ENCODE measurements at places on chromosomes 11 and 22. TPM values are rescaled to one million over a fixed set of nuclear protein-coding genes. Genes with fewer than 3 reads are reported as not detected.

Gene PRDM10
- total RNA-seq, result 11.0 TPM

Gene MPPED2
- total RNA-seq, result 0.62 TPM

Gene TPBGL
- total RNA-seq, result 0.45 TPM

Gene SSTR3
- 7.1 TPM for total RNA-seq

Gene TENM4
- total RNA-seq, result not detected

Gene FJX1
- total RNA-seq, result 2.5 TPM

Gene IL18
- 0.14 TPM for total RNA-seq

Gene MAJIN
- not detected for total RNA-seq

DNA sequence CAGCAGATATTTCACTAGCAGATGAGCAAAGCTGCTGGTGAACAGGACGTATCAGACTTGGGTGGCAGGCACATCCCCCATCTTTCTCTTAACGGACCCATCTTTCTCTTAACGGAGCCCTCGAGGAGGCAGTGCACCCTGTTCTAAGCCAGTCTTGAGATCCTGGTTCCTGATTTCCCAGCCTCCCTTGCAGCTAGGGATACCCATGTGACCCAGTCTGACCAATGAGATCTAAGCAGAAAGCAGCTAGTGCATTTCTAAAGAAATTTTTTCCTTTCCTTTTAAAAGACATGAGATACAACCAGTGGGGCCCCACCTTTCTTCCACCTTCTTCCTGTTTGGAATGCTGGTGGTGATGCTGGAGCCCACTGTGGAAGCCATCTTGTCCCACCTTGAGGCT, 13.6 kb upstream of the ELFN2 start:
- peaks cover 3% of the 10 kb centered on the region for H3K36me3 ChIP-seq
- H3K4me3 ChIP-seq, result no peak overlapping the region
- DNase-seq, result no peak
- peaks cover 4% of the 10 kb centered on the region for H3K4me1 ChIP-seq
- no peak overlapping the region for H3K27ac ChIP-seq

DNA sequence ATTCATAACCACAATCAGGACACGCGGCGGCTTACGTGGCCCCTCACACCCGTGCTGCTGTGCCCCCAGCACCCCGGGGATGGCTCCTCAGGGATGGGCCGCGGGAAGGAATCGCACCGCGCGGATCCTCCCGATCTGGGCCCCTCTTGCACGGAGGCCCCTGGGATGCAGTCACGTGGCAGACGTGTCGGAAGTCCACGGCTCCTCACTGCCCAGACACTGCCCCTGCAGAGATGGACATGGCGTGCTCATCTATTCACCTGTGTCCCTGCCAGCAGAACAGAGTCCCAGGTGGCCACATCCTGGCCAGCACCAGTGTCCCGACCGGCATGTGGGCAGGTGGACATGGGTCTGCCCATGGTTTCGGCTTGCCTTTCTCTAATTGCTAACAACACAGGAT, 12.8 kb downstream of the MOB2 start:
- H3K27ac ChIP-seq, result no peak overlapping the region
- H3K4me3 ChIP-seq, result no peak overlapping the region
- H3K4me1 ChIP-seq, result no peaks in the 10 kb centered on the region
- H3K27me3 ChIP-seq, result no peaks in the 10 kb centered on the region
- peaks cover 3% of the 10 kb centered on the region for H3K36me3 ChIP-seq
- no peak for DNase-seq

DNA sequence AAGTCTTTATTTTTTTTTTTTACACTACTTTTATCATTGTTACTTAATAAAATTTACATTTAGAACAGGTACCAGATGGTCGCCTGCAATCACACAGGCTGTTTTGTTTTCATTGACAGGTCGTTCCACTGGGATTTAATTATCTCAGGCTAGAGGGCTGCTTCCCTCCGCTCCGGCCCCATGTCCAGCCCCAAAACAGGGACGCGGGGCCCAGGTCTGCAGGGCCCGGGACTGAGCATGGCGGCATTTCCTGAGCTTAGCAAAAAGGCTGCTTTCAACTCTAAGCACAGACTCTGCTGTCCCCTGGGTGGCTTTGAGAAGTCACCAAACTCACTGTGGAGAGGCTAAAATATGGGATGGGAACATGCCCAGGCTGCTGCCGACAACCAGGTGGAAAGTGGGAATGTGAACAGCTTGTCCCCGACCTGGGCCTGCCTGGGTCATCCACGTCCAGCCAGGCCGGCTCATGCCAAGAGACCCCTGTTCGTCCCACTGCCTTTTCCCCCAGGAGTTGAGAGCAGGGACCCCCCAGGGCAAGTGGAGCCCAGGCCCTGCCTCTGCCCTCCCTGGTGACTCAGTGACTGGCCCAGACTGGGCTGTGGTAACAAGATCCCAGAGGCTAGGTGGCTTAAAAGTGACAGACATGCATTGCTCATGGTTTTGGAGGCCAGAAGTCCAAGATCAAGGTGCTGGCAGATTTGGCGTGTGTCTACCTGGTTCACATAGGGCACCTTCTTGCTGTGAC, 150.0 kb downstream of the SHANK2 start:
- DNase-seq, result no peak
- H3K4me3 ChIP-seq, result no peak overlapping the region
- no peaks in the 10 kb centered on the region for H3K27me3 ChIP-seq
- H3K27ac ChIP-seq, result no peak overlapping the region
- H3K4me1 ChIP-seq, result no peaks in the 10 kb centered on the region

DNA sequence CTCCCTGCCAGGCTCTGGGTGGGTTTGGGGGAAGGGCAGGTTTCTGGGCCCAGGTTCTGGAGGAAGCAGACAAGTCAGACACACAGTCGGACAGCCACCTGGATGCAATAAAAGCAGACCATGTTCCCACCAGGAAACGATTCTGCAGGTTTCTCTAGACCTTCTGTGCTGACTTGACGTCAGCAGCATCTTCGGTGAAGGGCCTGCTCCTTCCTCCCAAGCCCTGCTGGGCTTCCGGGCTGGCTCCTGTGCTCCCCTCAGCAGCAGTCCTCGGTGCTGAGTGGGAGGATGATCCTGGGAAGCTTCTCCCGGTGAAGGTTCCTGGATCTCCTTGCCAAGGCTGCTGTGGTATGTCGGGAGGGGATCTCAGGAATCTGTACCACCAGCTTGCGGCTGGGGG, 240.0 kb downstream of the GRIK4 start:
- no peaks in the 10 kb centered on the region for H3K4me1 ChIP-seq
- DNase-seq, result no peak
- H3K4me3 ChIP-seq, result no peak overlapping the region
- peaks cover 20% of the 10 kb centered on the region for H3K27me3 ChIP-seq

DNA sequence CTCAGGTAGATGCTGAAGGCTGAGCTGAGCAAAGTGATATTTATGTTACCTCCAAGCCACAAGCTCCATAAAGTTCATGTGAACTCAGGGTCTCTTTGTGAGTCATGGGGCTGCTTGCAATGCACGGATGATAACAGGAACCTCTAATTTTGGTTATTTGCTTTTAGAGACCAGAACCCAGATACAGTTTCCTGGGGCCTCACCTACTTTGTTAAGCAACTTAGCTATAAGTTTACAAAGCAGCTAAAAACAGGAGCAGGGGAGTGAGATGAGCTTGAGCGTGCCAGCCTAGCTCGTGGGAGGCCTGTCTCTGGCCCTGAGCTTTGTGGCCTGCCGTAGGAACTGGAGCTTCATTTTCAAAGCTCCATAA, 29.2 kb downstream of the SREBF2 start:
- H3K27me3 ChIP-seq, result no peaks in the 10 kb centered on the region
- peak overlapping the region; percentile 99 for H3K27ac ChIP-seq
- peak overlapping the region; percentile 73 for H3K4me3 ChIP-seq
- DNase-seq, result peak; percentile 51

DNA sequence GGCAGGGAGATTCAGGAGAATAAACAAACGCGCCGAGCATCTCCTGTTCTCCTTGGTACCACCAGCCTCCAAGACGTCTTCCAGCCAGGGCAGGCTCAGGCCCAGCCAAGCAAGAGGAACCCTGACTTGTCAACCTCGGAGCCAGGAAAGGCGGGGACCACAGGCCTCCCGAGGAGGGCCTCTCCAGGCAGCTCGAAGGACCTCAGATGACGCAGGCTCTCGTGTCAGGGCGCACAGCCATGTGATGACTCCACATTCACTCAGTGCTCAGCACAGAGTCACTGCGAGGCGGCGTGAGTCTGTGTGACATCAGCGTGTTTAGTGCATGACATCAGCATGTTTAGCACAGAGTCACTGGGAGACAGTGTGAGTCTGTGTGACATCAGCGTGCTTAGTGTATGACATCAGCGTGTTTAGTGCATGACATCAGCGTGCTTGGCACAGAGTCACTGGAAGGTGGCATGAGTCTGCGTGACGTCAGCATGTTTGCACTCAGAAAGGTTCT, 241.4 kb downstream of the BRD1 start:
- no peak for DNase-seq
- H3K36me3 ChIP-seq, result peaks cover 5% of the 10 kb centered on the region
- H3K4me3 ChIP-seq, result no peak overlapping the region
- no peak overlapping the region for H3K27ac ChIP-seq

GRCh38 chr11:122163053-122163819, 47.2 kb upstream of the BLID start:
- H3K4me3 ChIP-seq, result no peak overlapping the region
- H3K36me3 ChIP-seq, result no peaks in the 10 kb centered on the region
- no peaks in the 10 kb centered on the region for H3K4me1 ChIP-seq
- H3K27me3 ChIP-seq, result peaks cover 25% of the 10 kb centered on the region
- no peak for DNase-seq

- H3K4me3 ChIP-seq, result no peak overlapping the region
- H3K27ac ChIP-seq, result no peak overlapping the region
- DNase-seq, result no peak
- no peaks in the 10 kb centered on the region for H3K27me3 ChIP-seq
- H3K4me1 ChIP-seq, result peaks cover 39% of the 10 kb centered on the region
- peaks cover 28% of the 10 kb centered on the region for H3K36me3 ChIP-seq
These were observed 4.9 kb downstream of the POLR3H start for GRCh38 chr22:41539146-41540005.

GRCh38 chr11:25094085-25094802, 597.4 kb downstream of the LUZP2 start:
- no peaks in the 10 kb centered on the region for H3K27me3 ChIP-seq
- H3K4me1 ChIP-seq, result no peaks in the 10 kb centered on the region
- no peak overlapping the region for H3K4me3 ChIP-seq
- H3K27ac ChIP-seq, result no peak overlapping the region
- DNase-seq, result no peak

DNA sequence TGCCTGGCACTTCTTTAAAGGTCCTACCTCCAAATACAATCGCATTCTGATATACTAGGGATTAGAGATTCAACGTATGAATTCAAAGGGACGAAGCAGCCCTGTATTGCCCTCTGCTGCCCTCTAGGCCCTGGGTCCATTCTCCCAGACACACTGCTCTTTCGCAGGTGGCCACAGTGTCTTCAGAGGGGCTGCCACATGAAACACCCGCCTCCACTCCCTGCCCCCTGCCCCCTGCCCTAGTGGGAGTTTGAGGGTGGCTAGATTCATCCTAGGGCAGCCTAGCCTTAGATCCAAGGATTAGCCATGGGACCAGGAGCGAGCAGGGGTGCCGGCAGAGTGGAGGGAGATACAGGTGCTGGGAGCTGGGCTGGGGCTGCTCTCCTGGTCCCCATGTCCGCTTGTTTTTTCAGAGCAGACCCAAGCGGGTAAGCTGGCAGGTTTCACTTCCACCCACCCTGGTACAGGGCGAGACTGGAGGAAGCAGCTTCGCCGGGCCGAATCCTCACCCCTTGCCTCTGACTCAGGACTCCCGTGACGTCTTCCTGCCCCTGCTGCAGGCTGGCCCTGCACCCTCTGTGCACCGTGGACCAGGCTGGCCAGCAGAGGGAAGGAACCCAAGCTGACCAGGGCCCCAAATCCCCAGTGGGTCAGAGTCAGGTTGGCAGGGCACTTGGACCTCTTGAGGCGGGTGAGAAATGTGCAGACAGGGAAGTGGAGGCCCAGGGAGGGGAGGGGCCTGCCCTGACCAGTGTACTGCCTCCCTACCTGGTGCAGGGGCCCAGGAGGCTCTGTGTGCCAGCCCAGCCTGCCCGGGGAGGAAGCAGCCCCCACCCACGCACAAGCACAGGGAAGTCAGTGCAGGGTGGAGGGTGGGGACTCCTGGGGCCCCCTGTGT, 28.4 kb upstream of the HMOX1 start:
- DNase-seq, result peak; percentile 76
- peaks cover 27% of the 10 kb centered on the region for H3K4me1 ChIP-seq
- H3K36me3 ChIP-seq, result no peaks in the 10 kb centered on the region
- H3K27ac ChIP-seq, result peak overlapping the region; percentile 85
- peak overlapping the region; percentile 65 for H3K4me3 ChIP-seq
- H3K27me3 ChIP-seq, result peaks cover 16% of the 10 kb centered on the region

- H3K36me3 ChIP-seq, result no peaks in the 10 kb centered on the region
- H3K4me1 ChIP-seq, result no peaks in the 10 kb centered on the region
- no peak overlapping the region for H3K4me3 ChIP-seq
- peaks cover 6% of the 10 kb centered on the region for H3K27me3 ChIP-seq
- no peak overlapping the region for H3K27ac ChIP-seq
These were observed 29.0 kb downstream of the GLYATL1 start for GRCh38 chr11:58968251-58968711.

GRCh38 chr22:42653999-42654398, 4.8 kb upstream of the CYB5R3 start:
- H3K36me3 ChIP-seq, result no peaks in the 10 kb centered on the region
- no peak overlapping the region for H3K4me3 ChIP-seq
- no peak overlapping the region for H3K27ac ChIP-seq
- no peak for DNase-seq
- no peaks in the 10 kb centered on the region for H3K4me1 ChIP-seq

DNA sequence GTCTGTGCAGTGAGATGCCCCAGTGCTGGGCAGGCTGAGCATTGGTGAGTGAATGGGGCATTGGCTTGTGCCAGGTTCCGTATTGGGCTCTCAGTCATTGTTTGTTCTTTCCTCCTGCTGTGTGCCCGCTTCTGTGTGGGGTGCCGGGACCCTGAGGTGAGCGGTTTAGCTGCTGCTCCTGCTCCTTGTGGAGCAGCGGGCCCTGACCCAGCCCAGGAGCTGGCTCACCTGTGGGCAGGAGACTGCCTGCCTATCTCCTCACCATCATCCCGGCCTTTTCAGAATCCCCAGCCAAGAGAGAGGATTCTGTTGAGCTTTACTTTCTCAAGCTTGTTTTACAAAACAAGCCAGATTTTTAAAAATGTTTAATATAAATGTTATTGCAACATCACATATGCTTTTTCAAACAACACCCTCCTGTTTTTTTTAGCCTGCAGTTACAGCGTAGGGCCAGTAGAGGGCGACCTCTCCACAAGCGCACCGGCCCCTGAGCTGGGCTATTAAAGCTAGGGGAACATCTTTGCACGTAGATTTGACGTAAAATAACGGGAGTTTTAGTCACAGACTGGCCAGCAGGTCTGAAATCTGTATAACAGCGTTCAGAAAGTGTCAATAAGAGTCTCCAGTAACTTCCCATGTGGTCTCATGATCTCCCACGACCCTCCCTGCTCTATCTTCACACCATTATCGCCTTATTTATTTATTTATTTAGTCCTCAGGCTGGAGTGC, 25.1 kb upstream of the RELT start:
- no peaks in the 10 kb centered on the region for H3K27me3 ChIP-seq
- no peaks in the 10 kb centered on the region for H3K4me1 ChIP-seq
- no peak overlapping the region for H3K4me3 ChIP-seq
- peak; percentile 50 for DNase-seq

Measured in activated naive CD8-positive, alpha-beta T cell treated with anti-CD3 and anti-CD28 coated beads for 36 hours (primary cell).